Stimulated activated CD4-positive, alpha-beta T cell treated with anti-CD3 and anti-CD28 coated beads, Interleukin-15, amount 100 ng/mL, for 1 hour (primary cell): ENCODE measurements at places on chromosomes 1 and 21.

GRCh38 chr1:221469476-221469875 is 272.4 kb downstream of the DUSP10 start:
- DNase-seq: no peak

- no peak for DNase-seq
Measured at GRCh38 chr1:24737368-24738117, 7.7 kb upstream of the CLIC4 start.

GRCh38 chr1:227796359-227796915 is 19.0 kb upstream of the PRSS38 start:
- no peak for DNase-seq

DNA sequence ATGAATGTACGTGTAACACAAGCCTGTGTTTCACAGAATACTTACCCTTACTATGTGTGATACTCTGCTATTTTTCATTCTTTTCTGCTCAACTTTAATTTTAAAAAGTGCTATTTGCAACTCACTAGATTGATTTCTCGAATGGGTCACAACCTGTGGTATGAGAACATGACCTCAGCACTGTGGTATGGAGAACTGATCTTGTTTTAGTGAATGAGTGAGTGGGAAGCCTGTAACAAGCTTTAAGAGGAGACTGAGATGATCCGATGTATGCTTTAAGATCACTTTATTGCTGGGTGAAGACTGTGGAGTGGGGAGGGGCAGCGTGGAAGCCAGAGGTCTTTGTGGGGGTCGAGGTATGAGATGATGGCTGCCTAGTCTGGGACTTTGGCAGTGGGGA is 21.6 kb downstream of the MECR start:
- DNase-seq: no peak

DNA sequence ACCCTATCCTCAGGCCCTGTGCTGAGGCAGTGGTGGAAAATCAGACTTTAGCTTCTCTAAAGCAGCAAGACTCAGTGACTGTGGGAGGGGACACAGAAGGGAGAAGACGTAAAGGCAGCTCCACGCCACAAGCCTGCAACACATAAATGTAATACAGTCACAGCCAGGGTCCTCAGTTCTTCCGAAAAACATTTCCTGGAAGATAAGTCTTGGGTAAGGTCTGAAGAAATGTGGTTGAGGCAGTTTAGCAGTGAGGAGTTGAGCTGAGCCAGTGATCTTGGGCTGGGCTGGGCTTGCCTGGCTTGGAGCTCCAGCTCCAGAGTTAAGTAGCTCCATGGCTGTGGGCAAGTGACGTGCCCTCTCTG is 127.8 kb upstream of the ADAR start:
- DNase-seq: no peak

GRCh38 chr1:210758761-210759160 is 375.2 kb downstream of the KCNH1 start:
- DNase-seq: no peak

GRCh38 chr1:90835661-90836344 is 118.7 kb upstream of the BARHL2 start:
- DNase-seq: no peak

DNA sequence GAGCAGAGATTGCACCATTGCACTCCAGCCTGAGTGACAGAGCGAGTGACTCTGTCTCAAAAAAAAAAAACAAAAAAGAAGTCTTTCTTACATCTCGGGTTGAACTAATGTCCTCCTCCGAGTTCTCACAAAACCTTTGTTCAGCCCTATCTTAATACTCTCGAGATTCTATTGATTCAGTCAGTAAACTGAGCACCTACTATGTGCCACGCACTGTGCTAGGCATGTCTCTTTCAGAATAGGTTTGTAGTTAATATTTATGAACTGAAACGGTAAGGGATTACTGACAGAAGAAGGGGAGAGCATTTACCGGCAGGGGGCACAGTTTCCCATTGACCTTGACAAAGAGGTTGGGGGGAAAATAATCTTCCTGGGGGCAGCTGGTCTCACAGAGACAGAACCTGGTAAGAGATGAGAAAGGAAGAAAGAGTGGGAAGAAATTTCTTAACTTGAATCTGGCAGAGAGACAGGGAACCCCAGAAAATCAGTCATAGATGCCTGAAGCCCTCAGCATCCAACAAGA is 3.4 kb downstream of the PIAS3 start:
- DNase-seq: no peak

GRCh38 chr1:147851149-147851548 is 51.4 kb upstream of the GJA8 start:
- no peak for DNase-seq

DNA sequence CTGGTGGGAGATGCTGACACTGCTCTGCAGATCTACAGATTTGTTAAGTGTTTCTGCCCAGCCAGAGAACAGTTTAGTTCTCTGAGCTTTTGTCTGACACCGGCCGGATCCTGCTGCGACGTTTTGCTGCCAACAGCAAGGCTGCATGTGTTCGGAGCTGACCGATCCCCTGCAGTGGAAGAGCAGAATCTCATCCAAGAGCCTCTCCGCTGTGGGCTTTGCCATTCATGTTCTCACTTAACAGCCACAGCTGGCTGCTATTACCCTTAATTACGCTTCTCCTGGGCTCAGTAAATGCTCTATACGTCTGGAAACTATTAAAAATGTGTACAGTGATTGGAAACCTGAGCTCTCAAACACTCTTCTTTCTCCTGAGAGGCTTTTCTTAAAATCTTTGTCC is 105.3 kb downstream of the BCAR3 start:
- DNase-seq: no peak

DNA sequence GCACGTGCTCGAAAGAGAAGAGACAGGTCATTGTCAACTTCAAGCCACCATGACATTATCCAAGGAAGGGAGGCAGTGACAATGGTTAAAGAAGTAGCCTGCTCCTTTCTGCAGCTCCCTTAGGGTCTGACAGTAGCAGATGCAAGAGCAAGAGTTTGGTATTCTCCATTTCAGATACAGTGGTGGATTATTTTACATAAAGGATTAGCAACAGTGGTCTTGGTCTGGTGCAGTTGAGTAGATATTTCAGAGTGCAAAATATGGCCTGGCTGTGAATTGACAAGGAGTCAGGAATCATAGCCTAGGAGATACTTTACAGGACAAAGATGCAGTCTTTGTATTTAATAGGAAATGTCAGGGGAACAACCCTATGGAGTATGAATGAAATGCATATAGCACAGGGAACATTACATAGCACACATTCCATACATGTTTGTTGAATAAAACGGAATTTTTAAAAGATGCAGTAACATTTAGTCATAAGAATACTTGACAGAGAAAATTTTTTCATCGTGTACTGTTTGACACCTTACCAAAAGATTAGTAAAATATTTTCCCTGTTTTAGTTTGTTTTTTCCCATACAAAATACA is 41.8 kb downstream of the CHRM3 start:
- DNase-seq: no peak

GRCh38 chr1:40630488-40631223 is 34.8 kb downstream of the RIMS3 start:
- DNase-seq: no peak

GRCh38 chr21:29481081-29481480 is 182.4 kb downstream of the BACH1 start:
- DNase-seq: no peak

DNA sequence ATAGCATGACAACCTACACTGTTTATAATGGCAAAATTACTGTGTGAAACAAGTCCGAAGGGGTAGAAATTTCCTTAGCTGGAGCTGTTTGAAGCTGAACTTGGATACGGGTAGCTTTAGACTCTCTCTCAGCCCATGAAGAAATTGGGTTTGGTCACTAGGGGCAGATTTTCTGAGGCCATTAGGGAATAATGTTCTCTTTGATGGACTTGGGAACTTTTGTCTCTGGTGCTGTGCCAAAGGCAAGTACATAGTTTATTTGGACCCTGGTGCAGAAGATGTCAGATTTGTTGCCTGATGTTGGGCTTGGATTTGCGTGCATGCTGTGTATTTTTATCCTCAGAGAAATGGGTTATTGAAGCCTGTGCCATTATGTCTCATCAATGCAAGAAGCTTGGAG is 109.6 kb downstream of the VPS13D start:
- DNase-seq: no peak

GRCh38 chr1:31790641-31791091 is 25.2 kb downstream of the SPOCD1 start:
- no peak for DNase-seq

DNA sequence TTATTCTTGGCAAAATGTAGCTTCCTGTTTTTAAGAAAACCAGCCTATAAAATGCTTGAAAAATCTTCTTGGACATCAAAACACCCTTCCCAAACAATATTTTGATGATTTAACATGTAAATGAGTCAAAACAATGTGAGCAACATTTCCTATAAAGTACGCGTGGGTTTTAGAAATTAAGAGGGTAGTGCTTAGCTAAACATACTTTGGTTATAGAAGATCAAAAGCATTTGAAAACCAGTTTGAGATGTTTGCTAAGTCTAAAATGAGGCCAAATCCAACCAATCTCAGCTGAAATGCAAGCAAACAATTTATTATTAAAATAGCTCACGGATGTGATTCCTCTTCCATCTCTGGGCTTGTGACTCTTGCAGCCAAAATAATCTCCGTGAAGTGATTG is 350.4 kb downstream of the TGFB2 start:
- DNase-seq: no peak

GRCh38 chr1:61403679-61404596 is 321.0 kb downstream of the TM2D1 start:
- DNase-seq: no peak

GRCh38 chr1:230518511-230518910 is 92.4 kb upstream of the PGBD5 start:
- no peak for DNase-seq

GRCh38 chr1:99965646-99966375 is 4.0 kb upstream of the SLC35A3 start:
- DNase-seq: no peak

DNA sequence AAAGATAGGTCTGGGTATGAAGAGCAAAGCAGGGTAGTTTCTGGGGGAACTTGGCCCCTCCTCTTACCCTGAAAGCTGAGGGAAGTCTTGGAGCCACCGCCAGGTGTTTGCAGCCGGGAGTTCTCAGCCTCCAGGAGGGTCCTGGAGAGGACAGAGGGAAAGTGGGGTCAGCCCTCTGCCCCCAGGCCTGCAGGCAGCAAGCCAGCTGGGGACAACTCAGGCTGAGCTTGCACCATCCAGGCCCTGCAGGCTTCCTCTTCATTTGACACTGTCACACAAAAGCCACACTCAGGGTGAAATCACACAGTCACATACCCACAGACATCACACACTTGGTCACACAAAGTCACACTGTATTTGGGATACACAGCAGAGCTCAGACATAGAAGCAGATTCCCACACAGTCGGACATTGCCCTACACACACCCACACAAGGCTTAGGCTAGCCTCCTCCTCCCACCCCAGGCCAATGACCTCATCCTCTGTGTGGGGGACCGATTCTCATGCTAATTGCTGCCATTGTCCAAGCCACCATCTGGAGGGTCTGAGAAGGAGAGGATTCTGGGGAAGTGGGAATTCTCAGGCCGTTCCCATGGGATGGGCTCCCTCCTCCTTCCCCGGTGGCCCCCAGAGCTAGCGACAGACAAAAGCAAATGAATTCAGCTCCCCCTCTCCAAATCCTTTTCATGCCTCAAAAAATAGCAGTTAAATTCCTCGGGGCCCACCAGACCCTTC is 3.7 kb downstream of the NES start:
- DNase-seq: no peak

- no peak for DNase-seq
Measured at GRCh38 chr1:200889571-200889970, 5.1 kb upstream of the INAVA start.

DNA sequence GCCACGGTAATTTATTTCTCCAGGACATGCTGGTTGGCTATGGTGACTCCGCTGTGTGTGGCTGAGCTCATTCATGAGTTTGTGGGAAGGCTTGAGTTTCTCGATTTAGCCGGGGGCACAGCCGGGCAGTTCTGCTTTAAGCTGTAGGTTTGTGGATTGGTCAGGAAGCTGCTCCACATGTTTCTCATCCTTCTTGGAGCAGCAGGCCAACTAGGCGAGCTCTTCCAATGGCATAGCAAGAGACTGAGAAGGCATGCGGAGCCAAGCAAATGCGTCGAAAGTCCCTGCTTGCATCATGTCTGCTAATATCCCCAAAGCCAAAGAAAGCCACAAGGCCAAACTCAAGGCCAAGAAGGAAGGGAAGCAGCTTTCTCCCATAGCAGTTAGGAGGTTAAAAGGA is 71.6 kb upstream of the GREM2 start:
- DNase-seq: no peak

- DNase-seq: no peak
Measured at GRCh38 chr1:29388170-29388569, 151.8 kb downstream of the PTPRU start.

DNA sequence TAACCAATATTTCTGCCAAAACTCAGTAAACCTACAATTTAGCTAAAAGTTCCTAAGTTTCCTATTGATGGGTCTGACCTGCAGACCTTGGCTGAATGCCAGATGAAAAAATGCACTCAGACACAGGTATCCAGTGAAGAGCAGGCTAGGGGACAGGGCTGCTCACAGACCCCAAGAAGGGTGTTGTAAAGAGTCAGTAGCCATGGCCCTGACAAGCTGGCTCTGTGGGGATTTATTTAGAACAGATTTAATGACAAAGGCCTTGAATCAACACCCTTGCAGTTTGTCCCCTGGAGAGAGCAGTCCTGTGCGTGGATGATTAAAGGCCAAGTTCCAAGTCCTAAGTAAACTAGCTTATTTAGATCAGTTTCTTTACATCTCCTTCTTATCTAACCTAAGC is 1243.2 kb upstream of the ADGRL4 start:
- no peak for DNase-seq

GRCh38 chr1:214898161-214898560 is 184.4 kb upstream of the KCNK2 start:
- DNase-seq: no peak

- DNase-seq: no peak
Measured at GRCh38 chr1:85555867-85556573, 24.5 kb upstream of the CCN1 start.

GRCh38 chr1:205309741-205310140 is 11.8 kb downstream of the NUAK2 start:
- DNase-seq: no peak

DNA sequence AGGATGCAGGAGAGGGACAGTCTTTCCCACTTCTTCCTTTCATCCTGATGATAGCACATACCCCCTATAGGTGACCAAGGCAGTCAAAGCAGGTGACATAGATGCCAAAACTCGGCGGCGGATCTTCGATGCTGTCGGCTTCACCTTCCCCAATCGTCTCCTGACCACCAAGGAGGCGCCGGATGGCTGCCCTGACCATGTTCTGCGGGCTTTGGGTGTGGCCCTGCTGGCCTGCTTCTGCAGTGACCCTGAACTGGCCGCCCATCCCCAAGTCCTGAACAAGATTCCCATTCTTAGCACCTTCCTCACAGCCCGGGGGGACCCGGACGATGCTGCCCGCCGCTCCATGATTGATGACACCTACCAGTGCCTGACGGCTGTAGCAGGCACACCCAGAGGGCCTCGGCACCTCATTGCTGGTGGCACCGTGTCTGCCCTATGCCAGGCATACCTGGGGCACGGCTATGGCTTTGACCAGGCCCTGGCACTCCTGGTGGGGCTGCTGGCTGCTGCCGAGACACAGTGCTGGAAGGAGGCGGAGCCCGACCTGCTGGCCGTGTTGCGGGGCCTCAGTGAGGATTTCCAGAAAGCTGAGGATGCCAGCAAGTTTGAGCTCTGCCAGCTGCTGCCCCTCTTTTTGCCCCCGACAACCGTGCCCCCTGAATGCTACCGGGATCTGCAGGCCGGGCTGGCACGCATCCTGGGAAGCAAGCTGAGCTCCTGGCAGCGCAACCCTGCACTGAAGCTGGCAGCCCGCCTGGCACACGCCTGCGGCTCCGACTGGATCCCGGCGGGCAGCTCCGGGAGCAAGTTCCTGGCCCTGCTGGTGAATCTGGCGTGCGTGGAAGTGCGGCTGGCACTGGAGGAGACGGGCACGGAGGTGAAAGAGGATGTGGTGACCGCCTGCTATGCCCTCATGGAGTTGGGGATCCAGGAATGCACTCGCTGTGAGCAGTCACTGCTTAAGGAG is 2.9 kb downstream of the NCDN start:
- no peak for DNase-seq
